ENCODE measurements at places on chromosomes 6 and 20.

- DNase-seq, result no peak
These were observed 48.9 kb downstream of the KLHL31 start for GRCh38 chr6:53616450-53617357.

DNA sequence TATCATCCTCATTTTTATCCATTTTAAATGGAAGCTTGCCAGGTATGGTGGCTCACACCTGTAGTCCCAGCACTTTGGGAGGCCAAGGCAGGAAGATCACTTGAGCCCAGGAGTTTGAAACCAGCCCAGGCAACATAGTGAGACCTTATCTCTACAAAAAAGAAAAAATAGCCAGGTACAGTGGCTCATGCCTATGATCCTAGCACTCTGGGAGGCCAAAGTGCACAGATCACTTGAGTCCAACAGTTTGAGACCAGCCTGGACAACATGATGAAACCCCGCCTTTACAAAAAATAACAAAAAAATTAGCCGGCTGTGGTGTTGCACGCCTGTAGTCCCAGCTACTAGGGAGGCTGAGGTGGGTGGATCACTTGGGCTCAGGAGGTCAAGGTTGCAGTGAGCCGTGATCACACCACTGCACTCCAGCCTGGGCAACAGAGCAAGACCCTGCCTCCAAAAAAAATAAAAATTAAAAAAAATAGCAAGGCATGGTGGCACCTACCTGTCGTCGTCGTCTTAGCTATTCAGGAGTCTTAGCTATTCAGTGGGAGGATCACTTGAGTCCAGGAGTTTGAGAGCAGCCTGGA, 89.0 kb downstream of the TCP11 start:
- DNase-seq, result no peak

- DNase-seq, result no peak
These were observed 29.9 kb downstream of the CDH26 start for GRCh38 chr20:59988141-59988540.

DNA sequence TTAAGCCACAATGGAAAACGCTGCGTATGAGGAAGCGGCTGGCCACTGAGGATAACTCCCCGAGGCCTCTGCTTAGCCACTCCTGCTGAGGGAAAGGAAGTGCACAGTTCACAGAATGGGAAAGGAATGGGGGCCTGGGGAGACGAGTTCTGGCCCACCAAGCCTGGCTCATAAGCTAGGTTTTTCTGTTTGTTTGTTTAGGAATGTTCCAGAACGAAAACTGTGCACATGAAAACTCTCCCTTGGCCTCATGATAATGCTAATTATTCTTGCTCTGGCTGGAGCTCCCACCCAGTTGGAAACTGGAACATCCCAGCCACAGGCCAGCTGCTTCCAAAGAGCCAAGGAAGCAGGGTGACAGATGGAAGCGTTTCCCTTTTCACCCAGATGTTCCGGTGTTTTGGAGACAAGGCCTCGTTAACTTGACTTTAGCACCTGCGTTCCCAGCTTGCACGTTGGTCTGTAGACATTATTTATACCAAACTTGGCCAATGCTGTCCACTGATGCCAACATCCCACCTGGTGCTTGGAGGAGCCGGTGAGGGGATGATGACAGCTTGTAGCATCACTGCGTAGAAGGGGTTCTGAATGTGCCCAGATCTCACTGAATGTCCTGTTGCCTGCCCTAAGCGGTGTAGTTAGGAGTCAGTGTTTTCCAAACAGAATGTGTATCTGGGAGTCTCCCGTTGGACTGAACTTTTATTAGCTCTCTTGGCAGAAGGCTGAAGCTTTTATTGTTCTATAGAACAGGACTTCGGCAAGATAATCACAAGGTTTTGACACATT, 34.5 kb downstream of the APCDD1L start:
- DNase-seq, result no peak

Data from activated CD8-positive, alpha-beta memory T cell treated with anti-CD3 and anti-CD28 coated beads for 1 hour (primary cell).